ENCODE measurements at places on chromosomes 6 and 20. TPM values are rescaled to one million over a fixed set of nuclear protein-coding genes. Genes with fewer than 3 reads are reported as not detected.

DNA sequence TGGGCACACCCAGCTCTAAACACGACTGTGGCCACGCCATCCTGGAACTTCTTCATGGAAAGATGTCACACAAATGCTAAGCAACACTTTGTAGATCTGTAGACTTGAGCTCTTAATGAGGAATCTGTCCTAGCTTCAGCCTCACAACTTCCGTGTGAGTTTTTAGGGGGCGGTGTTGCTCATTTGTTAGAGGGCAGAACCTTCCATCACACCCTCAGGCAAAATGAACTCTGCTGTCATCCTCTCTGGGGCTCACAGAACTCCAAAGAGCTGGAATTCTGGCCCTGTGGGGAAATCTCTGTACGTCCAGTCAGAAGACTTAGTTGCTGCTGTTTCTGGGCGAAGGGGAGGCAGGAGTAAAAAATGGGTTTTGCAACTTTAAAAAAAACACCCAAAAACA, 49.8 kb downstream of the NRN1 start:
- DNase-seq, result no peak

- DNase-seq, result peak; percentile 93
Measured at GRCh38 chr6:80457439-80457933, 351.0 kb downstream of the BCKDHB start.

- no peak for DNase-seq
Measured at GRCh38 chr6:108174371-108175175, 8.8 kb downstream of the NR2E1 start.

DNA sequence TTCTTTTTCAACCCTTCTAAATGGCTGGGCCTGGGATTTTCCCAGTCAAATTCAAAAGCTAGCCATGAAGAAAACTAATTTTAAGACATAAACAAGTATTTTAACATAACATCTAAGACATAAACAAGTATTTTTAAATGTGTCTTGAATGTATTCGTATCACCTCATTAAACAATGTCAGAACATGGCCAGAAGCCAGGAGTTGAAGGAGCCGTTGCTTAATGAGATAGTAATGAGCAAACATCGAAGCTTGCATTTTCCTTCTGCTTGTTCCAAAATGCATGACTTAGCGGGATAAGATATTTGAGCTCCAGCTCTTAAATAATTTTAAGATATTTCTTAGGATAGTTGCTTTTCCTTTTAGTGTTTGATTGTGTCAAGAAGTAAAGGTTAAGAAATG, 4.2 kb upstream of the RNF182 start:
- DNase-seq, result no peak

- DNase-seq, result no peak
Measured at GRCh38 chr20:1711826-1712601, 54.4 kb upstream of the SIRPG start.

DNA sequence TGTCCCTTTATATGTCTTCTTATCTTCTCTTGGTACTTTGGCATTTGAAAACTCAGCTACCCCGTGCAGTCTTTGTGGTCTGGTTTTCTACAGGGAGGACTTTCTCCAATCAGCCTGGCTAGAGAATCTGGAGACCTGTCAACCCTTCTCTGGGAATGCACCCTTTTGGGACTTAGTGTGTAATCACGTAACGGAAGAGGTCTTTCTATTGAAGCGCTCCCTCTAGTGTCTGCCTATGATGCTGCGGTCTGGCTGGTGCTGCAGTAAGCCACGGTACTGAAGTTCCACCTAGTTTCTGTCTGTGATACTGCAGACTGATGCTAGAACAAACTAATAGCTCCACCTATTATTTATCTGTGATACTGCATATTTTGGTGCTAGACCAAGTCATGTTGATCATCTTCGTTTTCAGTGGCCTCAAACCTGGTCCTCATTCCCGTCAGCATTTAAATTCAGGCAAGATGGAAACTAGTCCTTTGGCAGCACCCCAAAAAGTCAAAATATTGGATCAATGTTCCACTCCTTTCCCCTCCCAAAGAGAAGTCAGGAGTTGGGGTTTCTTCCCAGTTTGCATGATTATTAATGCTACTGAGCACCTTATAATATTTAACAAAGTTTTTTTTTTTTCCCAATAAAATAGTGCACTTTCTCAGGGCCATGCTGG, 12.5 kb upstream of the SIRPB2 start:
- DNase-seq, result peak; percentile 92

The RGL2 gene
- total RNA-seq, result 28.3 TPM

GRCh38 chr20:61169874-61170273, 82.2 kb upstream of the CDH4 start:
- no peak for DNase-seq

DNA sequence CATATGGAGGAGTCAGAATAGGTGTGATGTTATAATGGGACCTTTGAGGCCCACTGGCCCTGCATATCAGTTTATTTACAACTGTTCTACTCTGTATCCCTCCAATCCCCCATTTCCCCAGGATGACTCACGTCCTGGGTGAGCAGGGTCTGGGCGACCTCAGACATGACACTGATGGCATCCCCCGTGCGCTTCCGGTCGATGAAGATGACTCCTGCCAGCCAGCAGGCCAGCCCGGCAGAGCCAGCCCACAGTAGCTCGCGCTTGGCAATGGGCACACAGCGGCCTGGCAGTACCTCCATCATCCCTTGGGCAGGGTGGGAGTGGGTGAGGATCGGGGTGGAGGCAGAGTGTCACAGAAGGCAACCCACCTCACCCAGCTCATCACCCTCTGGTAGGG, 5.6 kb downstream of the AGPAT1 start:
- DNase-seq, result no peak

GRCh38 chr6:165231581-165232561, 77.5 kb downstream of the C6orf118 start:
- no peak for DNase-seq

DNA sequence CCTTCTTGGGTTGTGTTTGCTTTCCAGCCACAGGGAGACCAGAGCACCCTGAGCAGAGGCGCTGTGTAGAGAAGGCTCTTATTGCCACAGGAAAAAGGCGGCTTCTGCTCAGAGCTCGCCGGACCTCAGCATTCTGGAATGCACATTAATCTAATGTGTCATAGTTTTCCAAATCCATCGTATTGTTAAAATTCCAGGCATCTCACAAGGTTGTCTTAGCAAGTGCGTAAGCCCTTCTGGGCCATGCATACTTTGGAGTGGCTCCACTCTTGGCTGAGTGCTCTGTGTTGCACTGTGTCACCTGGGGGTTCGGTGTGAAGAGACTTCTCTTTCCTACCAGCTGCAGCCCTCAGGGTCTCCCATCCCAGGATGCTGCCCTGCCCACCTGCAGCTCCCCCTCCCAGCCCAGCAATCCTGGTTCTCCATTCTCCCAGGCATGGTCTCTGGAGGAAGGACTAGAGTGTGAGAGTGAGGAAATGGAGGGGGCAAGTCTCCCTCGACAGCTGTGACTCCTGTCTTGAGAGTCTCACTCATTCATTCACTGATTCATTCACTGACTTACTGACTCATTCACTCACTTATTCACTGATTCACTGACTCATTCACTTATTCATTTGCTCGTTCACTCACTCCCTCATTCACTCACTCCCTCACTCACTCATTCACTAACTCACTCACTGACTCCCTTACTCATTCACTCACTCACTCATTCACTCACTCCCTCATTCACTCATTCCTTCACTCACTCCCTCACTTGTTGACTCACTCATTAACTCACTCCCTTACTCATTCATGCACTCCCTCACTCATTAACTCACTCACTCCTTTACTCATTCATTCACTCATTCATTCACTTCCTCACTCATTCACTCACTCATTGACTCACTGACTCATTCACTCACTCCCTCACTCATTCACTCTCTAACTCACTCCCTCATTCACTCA, 83.7 kb upstream of the MPC1 start:
- peak; percentile 91 for DNase-seq

The RBM12 gene
- total RNA-seq, result 75.2 TPM

GRCh38 chr6:166760288-166760687, 133.2 kb upstream of the RPS6KA2 start:
- no peak for DNase-seq

- DNase-seq, result no peak
Measured at GRCh38 chr6:46079061-46079460, 50.7 kb upstream of the ENPP4 start.

- no peak for DNase-seq
Measured at GRCh38 chr6:149268768-149269167, 48.7 kb upstream of the TAB2 start.

- no peak for DNase-seq
Measured at GRCh38 chr20:12531626-12532025, 477.1 kb upstream of the SPTLC3 start.

The PNLDC1 gene
- total RNA-seq, result not detected
